ENCODE measurements at places on chromosomes 16 and 17. TPM values are rescaled to one million over a fixed set of nuclear protein-coding genes. Genes with fewer than 3 reads are reported as not detected.

TPSG1 gene
- total RNA-seq = not detected

CLEC18C gene
- total RNA-seq = 0.44 TPM

HCRT gene
- total RNA-seq = not detected

ACSM2B gene
- not detected for total RNA-seq

AGRP gene
- not detected for total RNA-seq

WSCD1 gene
- 0.15 TPM for total RNA-seq

- peaks cover 39% of the 10 kb centered on the region for H3K4me1 ChIP-seq
- peaks cover 2% of the 10 kb centered on the region for H3K36me3 ChIP-seq
- H3K27me3 ChIP-seq = no peaks in the 10 kb centered on the region
- H3K4me3 ChIP-seq = peak overlapping the region; percentile 91
- peak overlapping the region; percentile 86 for H3K27ac ChIP-seq
- no peak for DNase-seq
These were observed 532 bp downstream of the ARRB2 start for GRCh38 chr17:4710693-4711634.

GRCh38 chr17:7336240-7337175, at the start of gene ACAP1:
Gene ACAP1 (plus strand): TSS chr17:7336529. CDS start chr17:7336735, 206 bp downstream.
- peaks cover 42% of the 10 kb centered on the region for H3K4me1 ChIP-seq
- H3K27me3 ChIP-seq = no peaks in the 10 kb centered on the region
- H3K36me3 ChIP-seq = peaks cover 6% of the 10 kb centered on the region
- H3K27ac ChIP-seq = peak within 1 kb of the TSS; percentile 92
- peak within 1 kb of the TSS; percentile 98 for H3K4me3 ChIP-seq

- H3K36me3 ChIP-seq = peaks cover 5% of the 10 kb centered on the region
- peak overlapping the region; percentile 98 for H3K27ac ChIP-seq
- H3K4me1 ChIP-seq = peaks cover 19% of the 10 kb centered on the region
These were observed 825 bp downstream of the HEATR6 start for GRCh38 chr17:60077672-60078519.

DNA sequence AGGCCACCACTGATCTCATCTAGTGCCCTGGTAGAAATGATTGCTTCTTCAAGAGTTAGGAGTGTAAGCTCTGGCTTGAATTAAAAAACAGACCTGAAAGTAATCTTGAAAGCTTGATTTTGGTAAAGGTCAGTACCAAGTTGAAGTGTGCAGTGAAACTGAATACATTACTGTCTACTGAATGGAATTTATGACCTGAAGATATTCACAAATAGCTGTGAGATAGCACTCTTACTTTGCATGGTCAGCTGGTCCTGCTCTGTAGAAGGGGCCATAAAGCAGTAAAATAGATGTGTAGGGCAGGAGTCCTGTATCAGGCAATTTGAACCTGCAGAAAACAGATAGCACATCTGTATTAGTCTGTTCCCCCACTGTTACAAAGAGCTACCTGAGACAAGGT, 78.6 kb downstream of the MYH13 start:
- no peaks in the 10 kb centered on the region for H3K4me1 ChIP-seq
- no peaks in the 10 kb centered on the region for H3K36me3 ChIP-seq
- H3K4me3 ChIP-seq = no peak overlapping the region
- peaks cover 18% of the 10 kb centered on the region for H3K27me3 ChIP-seq
- H3K27ac ChIP-seq = no peak overlapping the region

GRCh38 chr17:76481071-76481655, 13.8 kb downstream of the AANAT start:
- H3K27ac ChIP-seq = peak overlapping the region; percentile 74
- H3K36me3 ChIP-seq = peaks cover 3% of the 10 kb centered on the region
- no peak for DNase-seq
- H3K4me3 ChIP-seq = no peak overlapping the region
- peaks cover 7% of the 10 kb centered on the region for H3K4me1 ChIP-seq

GRCh38 chr16:56284521-56284920, 93.2 kb downstream of the GNAO1 start:
- no peak for DNase-seq
- H3K27ac ChIP-seq = no peak overlapping the region
- H3K36me3 ChIP-seq = no peaks in the 10 kb centered on the region
- H3K27me3 ChIP-seq = no peaks in the 10 kb centered on the region

- no peaks in the 10 kb centered on the region for H3K4me1 ChIP-seq
- peaks cover 22% of the 10 kb centered on the region for H3K27me3 ChIP-seq
- H3K4me3 ChIP-seq = no peak overlapping the region
These were observed 13.7 kb downstream of the B9D1 start for GRCh38 chr17:19348806-19349205.

DNA sequence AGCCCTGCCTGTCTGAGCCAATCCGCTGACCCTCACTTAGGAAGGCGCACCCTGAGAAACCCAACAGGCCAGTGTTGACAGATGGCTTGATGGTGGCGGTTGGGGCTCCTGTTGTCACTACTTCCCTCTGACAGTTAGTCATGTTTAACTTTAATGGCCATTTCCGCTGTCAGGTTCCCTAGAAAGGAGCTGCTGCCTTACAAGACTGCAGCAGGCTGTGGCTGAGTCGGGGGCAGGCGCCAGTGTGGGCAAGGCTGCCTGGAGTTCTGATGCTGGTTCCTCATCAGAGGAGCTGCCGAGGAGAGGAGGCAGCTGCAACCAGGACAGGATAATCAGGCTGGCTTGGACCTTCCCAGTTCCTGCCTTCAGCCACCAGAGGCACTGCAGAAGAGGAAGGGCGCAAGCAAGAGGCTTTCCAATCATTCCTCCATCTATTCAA, 223.2 kb upstream of the DYNLRB2 start:
- H3K36me3 ChIP-seq = no peaks in the 10 kb centered on the region
- H3K4me1 ChIP-seq = no peaks in the 10 kb centered on the region
- H3K4me3 ChIP-seq = no peak overlapping the region
- H3K27me3 ChIP-seq = peaks cover 60% of the 10 kb centered on the region
- DNase-seq = no peak

- DNase-seq = no peak
- no peaks in the 10 kb centered on the region for H3K27me3 ChIP-seq
- H3K4me1 ChIP-seq = peaks cover 63% of the 10 kb centered on the region
- peak overlapping the region; percentile 73 for H3K4me3 ChIP-seq
These were observed 6.5 kb downstream of the NFATC3 start for GRCh38 chr16:68091380-68092261.

- no peak for DNase-seq
- no peak overlapping the region for H3K4me3 ChIP-seq
- H3K36me3 ChIP-seq = no peaks in the 10 kb centered on the region
These were observed 32.0 kb downstream of the GSE1 start for GRCh38 chr16:85645021-85645589.

DNA sequence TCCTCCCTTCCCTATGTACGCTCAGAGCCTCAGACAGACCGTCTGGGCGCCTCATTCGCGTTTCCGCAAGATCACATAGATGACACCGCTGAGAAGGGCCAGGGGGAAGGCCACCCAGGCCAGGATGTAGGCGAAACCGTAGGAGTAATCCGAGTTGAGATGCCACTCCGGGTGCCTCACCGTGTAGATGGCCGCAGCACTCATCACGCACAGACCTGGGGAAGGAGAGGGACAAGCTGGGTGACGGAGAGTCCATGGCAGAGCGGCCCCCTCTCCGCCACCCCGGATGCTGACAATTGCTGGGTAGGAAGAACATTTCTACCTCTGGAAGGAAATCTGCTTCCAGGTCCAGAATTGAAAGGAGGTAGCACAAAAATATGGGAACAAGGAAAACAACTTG, 34.3 kb downstream of the PMP22 start:
- H3K27me3 ChIP-seq = peaks cover 13% of the 10 kb centered on the region
- H3K4me3 ChIP-seq = no peak overlapping the region
- H3K36me3 ChIP-seq = no peaks in the 10 kb centered on the region
- H3K27ac ChIP-seq = no peak overlapping the region
- H3K4me1 ChIP-seq = peaks cover 2% of the 10 kb centered on the region
- no peak for DNase-seq

GRCh38 chr16:78122774-78123315, 23.4 kb downstream of the WWOX start:
- H3K27me3 ChIP-seq = no peaks in the 10 kb centered on the region
- H3K4me3 ChIP-seq = peak overlapping the region; percentile 50
- peaks cover 4% of the 10 kb centered on the region for H3K4me1 ChIP-seq
- peaks cover 3% of the 10 kb centered on the region for H3K36me3 ChIP-seq
- no peak for DNase-seq
- H3K27ac ChIP-seq = peak overlapping the region; percentile 63

GRCh38 chr17:40873255-40873654, 6.2 kb upstream of the KRT12 start:
- peaks cover 2% of the 10 kb centered on the region for H3K36me3 ChIP-seq
- DNase-seq = no peak
- no peak overlapping the region for H3K27ac ChIP-seq
- peaks cover 39% of the 10 kb centered on the region for H3K27me3 ChIP-seq
- H3K4me3 ChIP-seq = no peak overlapping the region

DNA sequence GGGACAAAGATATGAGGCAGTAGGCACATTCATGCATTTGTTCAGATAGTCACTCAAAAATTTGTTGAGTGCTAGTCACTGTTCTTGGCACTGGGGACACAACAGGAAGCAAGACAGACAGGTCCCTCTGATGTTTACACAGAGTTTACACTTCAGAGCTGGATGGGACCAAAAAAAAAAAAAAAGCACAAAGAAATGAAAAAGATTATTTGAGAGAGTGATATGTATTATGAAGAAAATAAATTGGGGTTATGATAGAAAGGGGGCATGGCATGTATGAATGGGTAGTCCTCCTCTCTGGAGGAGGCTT, 3.5 kb upstream of the YPEL2 start:
- no peaks in the 10 kb centered on the region for H3K27me3 ChIP-seq
- no peak for DNase-seq
- H3K4me3 ChIP-seq = no peak overlapping the region
- no peaks in the 10 kb centered on the region for H3K36me3 ChIP-seq

DNA sequence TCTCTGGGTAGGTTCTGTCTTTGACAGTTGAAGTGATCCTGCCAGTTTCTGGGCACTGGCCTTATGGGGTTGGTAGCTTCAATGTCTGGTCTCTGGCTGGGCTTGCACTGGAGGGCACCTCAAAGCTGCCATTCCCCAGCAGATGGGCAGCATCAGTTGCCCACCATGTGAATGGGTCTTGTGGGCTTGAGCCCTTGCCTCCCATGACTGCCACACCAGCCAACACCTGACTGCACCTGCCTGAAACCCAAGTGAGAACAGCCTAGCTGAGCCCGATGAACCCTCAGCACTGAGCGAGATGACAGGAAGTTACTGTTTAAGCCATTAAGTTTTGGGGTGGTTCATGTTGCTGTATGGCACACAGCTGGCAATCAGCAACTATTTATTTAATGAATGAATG, 69.1 kb upstream of the AXIN2 start:
- H3K36me3 ChIP-seq = peaks cover 5% of the 10 kb centered on the region
- H3K4me1 ChIP-seq = no peaks in the 10 kb centered on the region
- peaks cover 18% of the 10 kb centered on the region for H3K27me3 ChIP-seq
- DNase-seq = no peak
- H3K4me3 ChIP-seq = no peak overlapping the region

- H3K27ac ChIP-seq = peak overlapping the region; percentile 9
- H3K4me3 ChIP-seq = no peak overlapping the region
- H3K4me1 ChIP-seq = peaks cover 27% of the 10 kb centered on the region
- no peaks in the 10 kb centered on the region for H3K27me3 ChIP-seq
- no peaks in the 10 kb centered on the region for H3K36me3 ChIP-seq
- DNase-seq = no peak
These were observed 45.6 kb downstream of the ADCY7 start for GRCh38 chr16:50311891-50312501.

DNA sequence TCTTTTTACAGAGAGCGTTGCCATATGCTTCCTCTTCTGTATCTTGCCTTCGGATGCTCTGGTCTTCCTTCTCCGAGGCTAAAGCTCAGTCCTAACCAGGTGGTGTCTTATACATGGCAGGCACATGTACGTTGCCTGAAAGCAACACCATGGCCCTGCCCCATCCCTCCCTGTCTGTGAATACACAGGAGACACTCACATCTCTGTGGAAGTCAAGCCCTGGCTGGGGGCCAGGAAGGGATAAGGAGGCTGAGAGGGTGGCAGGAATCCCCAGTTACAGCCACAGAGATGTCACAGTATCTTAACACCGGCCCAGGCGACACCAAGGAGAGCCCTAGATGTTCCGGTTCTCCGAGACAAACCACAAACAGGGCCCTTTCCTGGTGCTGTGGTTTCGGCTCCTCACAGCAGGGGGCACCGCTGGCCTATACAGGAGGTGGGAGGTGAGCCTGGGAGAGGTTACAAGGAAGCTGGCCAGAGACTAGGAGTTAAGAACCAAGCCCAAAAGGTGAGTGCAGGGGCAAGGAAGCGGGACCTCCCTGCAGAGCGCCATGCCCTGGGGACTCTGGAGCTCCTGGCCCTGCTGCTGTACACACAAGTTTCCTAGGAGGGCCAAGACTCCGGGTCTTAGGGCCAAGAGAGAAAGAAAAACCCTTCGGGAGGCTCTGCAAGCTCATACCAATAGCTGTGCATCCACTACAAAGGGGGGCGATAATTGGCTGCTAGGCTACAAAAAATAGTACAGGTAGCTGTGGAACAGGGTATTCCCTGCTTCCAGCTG, 41.7 kb downstream of the SRL start:
- H3K36me3 ChIP-seq = no peaks in the 10 kb centered on the region
- H3K4me3 ChIP-seq = no peak overlapping the region
- H3K27me3 ChIP-seq = peaks cover 7% of the 10 kb centered on the region
- no peak for DNase-seq
- H3K4me1 ChIP-seq = peaks cover 6% of the 10 kb centered on the region

DNA sequence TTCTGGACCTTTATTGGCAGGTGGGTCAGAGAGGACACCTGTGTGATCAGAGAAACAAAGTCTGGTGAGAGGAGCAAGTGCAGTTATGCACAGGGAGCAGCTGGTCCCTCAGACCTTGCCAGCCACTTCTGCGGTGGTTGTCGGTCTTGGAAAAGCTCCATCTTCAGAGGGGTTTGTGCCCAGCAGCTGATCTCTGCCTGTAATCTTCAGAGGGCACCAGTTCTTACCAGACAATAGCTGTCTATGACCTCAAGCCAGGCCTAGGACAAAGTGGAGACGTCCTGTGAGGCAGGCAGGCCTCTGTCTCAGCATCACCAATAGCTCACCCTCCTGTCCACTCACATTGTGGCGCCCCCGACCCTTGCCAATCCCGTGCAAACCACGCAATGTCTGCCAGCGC, 66.5 kb upstream of the TBX2 start:
- H3K27ac ChIP-seq = no peak overlapping the region
- H3K27me3 ChIP-seq = no peaks in the 10 kb centered on the region
- peaks cover 3% of the 10 kb centered on the region for H3K4me1 ChIP-seq
- H3K4me3 ChIP-seq = no peak overlapping the region
- H3K36me3 ChIP-seq = no peaks in the 10 kb centered on the region
- DNase-seq = no peak

- H3K36me3 ChIP-seq = no peaks in the 10 kb centered on the region
- peaks cover 2% of the 10 kb centered on the region for H3K4me1 ChIP-seq
- DNase-seq = no peak
- no peak overlapping the region for H3K4me3 ChIP-seq
- no peak overlapping the region for H3K27ac ChIP-seq
- H3K27me3 ChIP-seq = peaks cover 5% of the 10 kb centered on the region
These were observed 54.7 kb downstream of the CBFA2T3 start for GRCh38 chr16:88922114-88922825.

GRCh38 chr17:15456972-15457722, 10.3 kb downstream of the CDRT4 start:
- H3K36me3 ChIP-seq = peaks cover 4% of the 10 kb centered on the region
- H3K27me3 ChIP-seq = no peaks in the 10 kb centered on the region
- no peak for DNase-seq
- H3K4me1 ChIP-seq = no peaks in the 10 kb centered on the region
